Mucosa of descending colon (tissue), 3 donors: ENCODE measurements at places on chromosomes 12 and 14. TPM values are rescaled to one million over a fixed set of nuclear protein-coding genes. Genes with fewer than 3 reads are reported as not detected.

Gene RNASE3
- not detected for total RNA-seq

GRCh38 chr12:94186278-94187241, 38.2 kb downstream of the PLXNC1 start:
- no peak for DNase-seq

- DNase-seq = no peak
Observed at GRCh38 chr14:59294662-59294992, 106.2 kb downstream of the DAAM1 start.

GRCh38 chr12:52927964-52928363, 21.0 kb upstream of the KRT18 start:
- DNase-seq = no peak

GRCh38 chr14:53534841-53535240, 381.7 kb upstream of the DDHD1 start:
- DNase-seq = no peak

Gene RDH12
- total RNA-seq = not detected

Gene SIRT4
- 0.53 TPM for total RNA-seq

Gene SLC25A21
- total RNA-seq = 0.61 TPM
